ENCODE measurements at places on chromosomes 13 and 19. TPM values are rescaled to one million over a fixed set of nuclear protein-coding genes. Genes with fewer than 3 reads are reported as not detected.

The RPL18A gene
- total RNA-seq, result 1,592 TPM

The CEACAM4 gene
- not detected for total RNA-seq

The TEX29 gene
- total RNA-seq, result 0.52 TPM

The MTMR6 gene
- total RNA-seq, result 11.0 TPM

The C19orf81 gene
- not detected for total RNA-seq

The VSTM2B gene
- not detected for total RNA-seq

The SH2D3A gene
- total RNA-seq, result 34.2 TPM

The PIH1D1 gene
- total RNA-seq, result 80.8 TPM

The LRP3 gene
- total RNA-seq, result 14.6 TPM

The NTF4 gene
- total RNA-seq, result not detected

The SIGLEC12 gene
- 0.35 TPM for total RNA-seq

The ENOX1 gene
- total RNA-seq, result 1.4 TPM

The OR7A5 gene
- not detected for total RNA-seq

The SPRY2 gene
- 27.9 TPM for total RNA-seq

The DNAAF3 gene
- total RNA-seq, result 1.6 TPM

The ZNF30 gene
- total RNA-seq, result 2.1 TPM

The KLC3 gene
- not detected for total RNA-seq

The KLK6 gene
- total RNA-seq, result not detected

The LRRC63 gene
- not detected for total RNA-seq

The ZSWIM9 gene
- 6.2 TPM for total RNA-seq

The SIAH3 gene
- not detected for total RNA-seq

The CDC34 gene
- total RNA-seq, result 60.7 TPM

The PLEKHA4 gene
- total RNA-seq, result 5.6 TPM

All from colonic mucosa (tissue), 4 donors.